Osteocyte (in vitro differentiated cells): ENCODE measurements at places on chromosomes 1 and 21. TPM values are rescaled to one million over a fixed set of nuclear protein-coding genes. Genes with fewer than 3 reads are reported as not detected.
A peak's percentile ranks its signal among the peaks of the same experiment; 100 is the strongest.

DNA sequence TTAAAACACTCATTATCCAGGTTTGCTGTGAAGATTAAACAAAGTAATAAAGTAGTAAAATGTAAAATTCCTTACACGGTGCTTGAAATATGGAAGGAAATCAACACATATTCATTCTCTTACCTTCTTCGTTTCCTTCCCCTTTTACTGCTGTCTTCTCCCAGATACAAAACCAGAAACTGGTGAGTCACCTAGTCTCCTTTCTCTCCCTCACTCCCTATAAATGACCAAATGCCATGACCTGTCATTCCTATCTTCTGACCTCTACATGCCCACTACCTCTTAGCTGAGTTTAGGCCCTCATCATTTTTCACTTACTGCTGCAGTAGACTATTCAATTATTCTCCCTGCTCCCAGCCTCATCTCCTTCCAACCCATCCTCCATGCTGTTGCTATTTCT is 4.3 kb upstream of the NR1I3 start:
- no peak for DNase-seq

DNA sequence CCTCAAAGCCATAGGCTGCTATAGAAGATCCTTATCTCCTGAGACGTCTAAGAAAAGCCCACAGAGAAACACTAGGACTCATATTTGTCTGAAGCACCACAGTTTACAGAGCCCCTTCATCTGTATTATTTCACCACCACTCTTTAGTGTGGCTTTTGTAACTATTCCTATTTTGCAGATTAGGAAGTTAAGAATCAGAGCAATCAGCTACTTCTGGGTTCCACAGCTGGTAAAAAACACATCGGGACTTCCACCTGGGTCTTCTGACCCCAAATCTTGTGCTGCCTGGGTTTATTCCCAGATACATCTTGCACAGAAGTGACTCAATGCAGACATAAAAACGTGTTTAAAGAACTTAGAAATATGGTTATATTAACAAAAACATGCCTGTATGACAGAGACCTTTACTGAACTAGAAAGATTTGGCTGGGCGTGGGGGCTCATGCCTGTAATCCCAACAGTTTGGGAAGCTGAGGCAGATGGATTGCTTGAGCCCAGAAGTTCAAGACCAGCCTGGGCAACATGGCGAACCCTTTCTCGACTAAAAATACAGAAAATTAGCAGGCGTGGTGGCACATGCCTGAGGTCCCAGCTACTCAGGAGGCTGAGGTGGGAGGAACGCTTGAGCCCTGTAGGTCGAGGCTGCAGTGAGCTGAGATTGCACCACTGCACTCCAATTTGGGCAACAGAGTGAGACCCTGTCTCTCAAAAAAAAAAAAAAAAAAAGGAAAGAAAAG is 40.9 kb downstream of the ELK4 start:
- DNase-seq = peak; percentile 30

- DNase-seq = no peak
Measured at GRCh38 chr1:110682898-110683297, 8.2 kb upstream of the KCNA3 start.

- DNase-seq = no peak
Measured at GRCh38 chr1:13762642-13763041, 62.7 kb downstream of the PRDM2 start.

DNA sequence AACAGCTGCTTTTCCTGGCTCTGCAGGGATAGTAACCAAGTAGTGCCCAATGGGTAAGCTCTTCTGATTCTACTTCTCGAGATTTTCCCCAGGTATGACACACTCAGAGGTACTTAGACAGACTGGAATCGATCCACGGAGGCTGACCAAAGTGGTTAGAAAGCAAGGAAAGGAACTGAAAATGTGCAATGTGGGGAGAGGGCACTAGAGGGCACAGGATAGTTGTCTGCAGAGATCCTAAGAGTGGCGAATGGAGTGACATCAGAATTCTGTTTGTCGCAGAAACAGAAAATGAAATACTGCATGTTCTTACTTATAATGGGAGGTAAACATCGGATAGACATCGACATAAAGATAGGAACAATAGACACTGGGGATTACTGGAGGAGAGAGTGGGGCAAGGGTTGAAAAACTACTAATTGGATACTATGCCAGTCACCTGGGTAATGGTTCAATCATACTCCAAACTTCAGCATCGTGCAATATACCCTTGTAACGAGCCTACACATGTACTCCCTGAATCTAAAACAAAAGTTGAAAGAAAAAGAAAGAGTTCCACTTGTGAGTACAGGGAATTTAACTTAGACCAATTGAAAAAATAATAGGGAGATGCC is 23.3 kb downstream of the CYP2J2 start:
- no peak for DNase-seq

DNA sequence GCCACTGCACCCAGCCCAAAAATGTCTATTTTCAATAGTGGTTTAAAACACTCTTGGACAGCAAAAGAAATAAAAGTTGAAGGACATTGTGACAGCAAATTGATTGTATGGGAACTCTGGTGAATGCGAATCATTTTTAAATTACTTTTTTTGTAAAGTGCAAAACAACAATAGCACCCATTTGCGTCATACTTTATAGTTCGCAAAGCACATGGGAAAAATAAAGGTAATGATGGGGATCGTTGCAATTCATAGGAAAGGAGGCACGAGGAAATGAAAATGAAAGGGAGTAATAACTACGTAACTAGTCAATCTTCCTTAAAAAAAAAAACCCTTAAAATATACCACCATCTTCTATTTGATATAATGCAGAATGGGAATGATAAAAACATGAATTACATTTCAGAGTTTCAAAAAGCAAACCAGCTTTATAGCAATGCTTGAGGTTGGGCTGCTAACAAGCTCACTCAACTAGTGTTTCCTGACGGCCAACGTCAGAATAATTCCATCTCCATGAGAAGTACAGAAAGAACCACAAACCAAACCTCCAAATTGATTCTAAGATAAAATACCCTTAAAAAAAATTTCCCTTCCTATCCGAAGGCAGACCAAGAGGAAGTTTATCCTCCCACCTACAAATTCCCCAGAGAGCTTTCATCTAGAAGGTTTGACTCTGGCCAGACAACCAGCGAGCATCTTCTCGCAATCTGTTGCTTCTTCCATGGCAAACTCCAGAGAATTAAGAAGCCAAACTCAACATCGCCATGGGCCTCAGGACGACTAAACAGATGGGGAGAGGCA is at the start of gene EDARADD:
Gene EDARADD (plus strand): TSS at position 606 of the 801 bp plus-strand sequence. CDS start 159 bp downstream, at position 765.
- DNase-seq = peak; percentile 17

CDA gene
- not detected in 2 replicates for total RNA-seq

ANKRD34A gene
- 1.1 and 1.2 TPM in 2 replicates for total RNA-seq
